ENCODE measurements at places on chromosomes 3 and 15.

DNA sequence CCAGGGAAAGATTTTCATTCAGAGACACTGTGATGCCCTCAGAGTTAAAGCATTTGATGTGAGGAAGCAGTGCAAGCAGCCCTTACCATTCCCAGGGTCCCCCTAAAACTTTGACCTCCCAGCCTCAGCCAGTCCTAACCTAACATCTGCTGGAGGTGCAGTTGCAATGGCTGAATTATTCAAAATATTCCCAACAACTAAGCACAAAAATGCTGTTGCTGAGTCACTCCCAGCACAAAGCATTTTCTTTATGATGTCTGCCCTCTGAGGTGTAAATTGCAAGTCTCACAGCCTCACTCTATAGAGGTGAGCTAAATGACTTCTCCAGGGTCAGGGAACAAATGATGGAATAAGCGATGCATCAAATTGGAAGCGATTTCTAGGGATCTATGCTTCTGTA, 6.4 kb upstream of the REC114 start:
- no peak for DNase-seq

DNA sequence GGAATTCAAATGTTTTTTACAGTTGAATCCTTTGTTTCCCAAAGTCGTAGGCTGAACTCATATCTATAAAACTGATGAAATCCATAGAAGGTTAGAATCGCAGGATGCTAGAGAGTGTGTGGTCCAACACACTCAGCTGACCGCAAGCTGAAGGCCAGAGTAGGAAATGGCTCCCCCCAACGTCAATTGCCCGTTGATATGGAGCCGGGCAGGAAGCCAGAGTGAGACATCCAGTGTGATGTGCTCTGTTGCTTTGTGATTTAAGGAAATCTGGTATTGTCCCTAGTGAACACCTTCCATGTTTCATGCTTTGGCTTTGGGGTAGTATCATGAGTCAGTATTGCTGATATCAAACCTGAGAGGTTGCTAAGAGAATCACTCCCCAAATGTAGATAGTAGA, 5.8 kb upstream of the MEX3B start:
- no peak for DNase-seq

GRCh38 chr3:160259589-160259988, 34.4 kb downstream of the C3orf80 start:
- no peak for DNase-seq

GRCh38 chr3:72675243-72675642, 173.0 kb downstream of the SHQ1 start:
- no peak for DNase-seq

DNA sequence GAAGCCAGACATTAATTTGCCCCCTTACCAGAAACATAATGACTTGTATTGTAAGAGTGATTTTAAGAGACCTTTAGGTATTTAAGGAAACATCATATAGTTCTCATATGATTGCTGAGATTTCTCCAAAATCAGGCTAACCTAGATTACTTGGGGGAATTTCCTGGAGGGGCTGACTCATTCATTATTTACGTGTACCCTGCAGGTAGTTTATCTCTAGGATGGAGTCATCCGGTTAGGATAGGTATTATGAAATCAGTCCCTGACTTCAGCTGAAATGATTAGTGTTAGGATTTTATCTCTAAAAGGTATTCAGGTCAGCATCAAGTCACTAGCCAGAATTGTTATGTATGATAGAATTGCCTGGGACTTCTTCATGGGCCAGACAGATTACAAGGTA, 97.5 kb downstream of the TCF12 start:
- DNase-seq, result no peak

DNA sequence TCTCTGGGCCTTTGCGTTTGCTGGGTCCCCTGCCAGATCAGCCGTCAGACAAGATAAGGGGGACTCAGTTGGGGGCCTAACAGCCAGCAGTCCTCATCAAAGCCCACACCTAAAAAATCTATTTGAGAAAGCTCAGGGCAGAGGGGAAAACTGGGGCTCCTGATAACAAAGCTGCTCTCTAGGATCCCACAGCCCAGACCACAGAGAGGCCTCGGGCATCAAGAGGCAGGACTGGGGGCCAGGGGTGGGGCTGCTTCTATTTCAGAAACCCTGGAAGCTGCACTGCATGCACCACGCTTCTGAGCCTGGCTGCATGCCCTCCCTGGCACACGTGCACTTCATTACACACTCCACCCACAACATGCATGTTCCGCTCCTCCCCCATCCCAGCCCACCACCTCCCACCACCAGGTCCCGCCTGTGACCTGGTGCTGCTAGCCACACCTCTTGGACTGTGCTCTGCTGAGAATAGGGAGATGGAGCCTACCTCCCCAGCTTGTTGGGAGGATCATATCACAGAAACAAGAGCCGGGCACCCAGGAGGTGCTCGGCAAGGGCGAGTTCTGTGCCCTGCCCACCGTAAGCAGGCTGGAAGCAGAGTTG, 26.6 kb downstream of the FBLN2 start:
- no peak for DNase-seq

DNA sequence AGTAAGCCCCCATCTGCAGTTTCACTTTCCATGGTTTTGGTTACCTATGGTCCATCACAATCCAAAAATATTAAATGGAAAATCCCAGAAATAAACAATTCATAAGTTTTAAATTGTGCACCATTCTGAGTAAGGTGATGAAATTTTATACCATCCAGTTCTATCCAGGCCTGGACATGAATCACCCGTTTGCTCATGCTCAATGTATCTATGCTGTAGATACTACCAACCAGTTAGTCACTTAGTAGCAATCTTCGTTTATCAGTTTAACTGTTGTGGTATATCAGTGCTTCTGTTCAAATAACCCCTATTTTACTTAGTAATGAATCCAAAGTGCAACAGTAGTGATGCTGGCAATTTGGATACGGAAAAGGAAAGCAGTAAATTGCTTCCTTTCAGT, 381.9 kb upstream of the AGTR1 start:
- DNase-seq, result no peak

- no peak for DNase-seq
These were observed 204.6 kb upstream of the IL12A start for GRCh38 chr3:159783780-159784742.

DNA sequence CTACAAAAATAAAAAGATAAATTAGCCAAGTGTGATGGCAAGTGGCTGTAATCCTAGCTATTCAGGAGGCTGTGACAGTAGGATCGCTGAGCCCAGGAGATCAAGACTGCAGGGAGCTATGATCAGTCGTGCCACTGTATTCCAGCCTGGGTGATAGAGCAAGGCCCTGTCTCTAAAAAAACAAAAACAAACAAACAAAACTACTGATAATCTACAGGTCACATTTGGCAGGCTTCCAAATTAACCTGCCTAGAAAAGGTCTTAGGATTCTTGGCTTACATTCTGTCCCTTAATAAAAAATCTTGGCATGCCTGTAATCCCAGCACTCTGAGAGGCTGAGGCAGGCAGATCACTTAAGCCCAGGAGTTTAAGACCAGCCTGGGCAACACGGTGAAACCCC, 33.4 kb upstream of the SETD2 start:
- DNase-seq, result no peak

DNA sequence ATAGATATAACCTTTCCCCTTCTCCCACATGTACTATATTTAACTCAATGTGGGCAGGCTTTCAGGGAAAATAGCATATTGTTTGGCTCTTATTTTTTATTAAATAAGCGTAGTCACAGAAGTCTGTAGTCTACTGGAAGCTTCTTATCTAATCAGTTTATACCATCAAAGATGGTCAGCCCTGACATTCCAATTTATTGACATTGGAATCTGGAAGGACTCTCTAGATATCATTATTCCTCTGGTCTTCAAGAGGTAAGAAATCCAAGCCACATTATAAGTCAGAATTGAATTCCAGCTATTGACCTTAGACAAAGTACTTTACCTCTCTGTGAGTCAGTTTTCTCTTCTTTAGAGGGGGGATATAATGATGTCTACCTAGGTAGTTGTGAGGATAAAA, 38.5 kb upstream of the SCAANT1 start:
- DNase-seq, result no peak

DNA sequence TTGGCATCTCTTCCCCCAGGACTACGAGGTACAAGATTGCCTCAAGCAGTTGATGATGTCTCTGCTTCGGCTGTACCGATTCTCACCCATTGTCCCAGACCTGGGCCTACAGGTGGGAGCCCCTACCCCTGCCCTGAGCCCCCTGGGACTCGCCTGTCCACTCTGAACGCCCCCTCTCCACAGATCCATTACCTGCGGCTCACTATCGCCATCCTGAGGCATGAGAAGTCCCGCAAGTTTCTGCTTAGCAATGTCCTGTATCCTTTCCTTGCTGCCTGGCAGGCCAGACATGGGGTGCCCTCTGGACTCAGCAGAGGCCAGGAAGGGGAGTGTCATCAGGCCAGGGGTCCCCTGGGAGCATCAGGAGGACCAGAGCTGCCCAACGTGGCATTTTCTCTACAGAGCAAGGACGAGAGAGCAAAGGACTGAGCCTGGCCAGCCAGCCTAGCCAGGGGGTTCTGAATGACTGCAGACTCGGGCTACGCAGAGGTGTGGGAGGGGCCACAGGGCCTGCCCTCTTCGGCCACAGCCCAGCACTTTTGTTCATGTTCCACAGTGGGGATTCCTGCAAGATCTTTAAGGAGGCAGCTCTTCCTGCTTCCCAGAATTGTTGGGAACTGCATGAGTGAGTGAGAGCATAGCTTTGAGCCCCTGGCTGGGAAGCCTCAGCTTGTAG, 11.2 kb downstream of the RNF123 start:
- no peak for DNase-seq

GRCh38 chr15:35496585-35496984, 49.4 kb downstream of the DPH6 start:
- no peak for DNase-seq

- DNase-seq, result no peak
These were observed 5.0 kb upstream of the PRRT3 start for GRCh38 chr3:9957214-9957613.

DNA sequence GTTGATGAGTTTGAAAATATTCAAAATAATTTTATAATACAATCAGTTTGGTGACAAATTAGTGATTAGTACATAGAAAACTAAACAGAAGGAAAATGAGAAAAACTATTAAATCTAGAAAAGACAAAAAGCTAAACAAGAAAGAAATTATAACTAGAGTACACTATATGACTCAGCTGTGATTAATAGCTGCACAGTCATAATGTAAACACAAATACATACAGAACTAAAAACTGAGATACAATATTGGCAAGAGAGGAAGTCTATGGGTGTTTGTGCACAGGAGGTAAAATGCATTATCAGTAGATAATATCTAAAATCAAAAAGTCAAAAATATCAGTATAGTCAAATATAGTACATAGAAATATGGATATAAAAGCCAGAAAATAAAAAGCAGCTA, 80.7 kb upstream of the PCSK6 start:
- DNase-seq, result no peak

DNA sequence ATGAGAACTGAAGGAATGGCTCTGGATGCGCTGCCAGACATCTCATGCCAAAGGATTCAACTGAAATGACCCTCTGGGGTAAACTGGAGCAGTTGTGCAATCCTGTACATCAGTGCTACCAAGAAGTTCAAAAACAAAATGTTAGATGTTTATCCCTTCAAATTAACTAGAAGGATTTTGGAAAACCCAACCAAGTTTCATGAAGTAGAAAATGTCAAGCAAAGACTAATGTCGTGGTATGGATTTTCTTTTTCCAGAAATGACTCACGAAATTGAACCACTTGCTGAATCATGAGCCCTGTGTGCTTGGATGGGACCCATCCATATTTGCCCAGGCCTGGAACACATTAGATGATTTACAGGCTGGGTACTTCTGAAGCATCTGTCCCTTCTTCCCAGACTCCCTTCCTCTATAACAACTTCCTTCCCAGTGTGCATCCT, 101.6 kb downstream of the LRTM1 start:
- DNase-seq, result no peak

DNA sequence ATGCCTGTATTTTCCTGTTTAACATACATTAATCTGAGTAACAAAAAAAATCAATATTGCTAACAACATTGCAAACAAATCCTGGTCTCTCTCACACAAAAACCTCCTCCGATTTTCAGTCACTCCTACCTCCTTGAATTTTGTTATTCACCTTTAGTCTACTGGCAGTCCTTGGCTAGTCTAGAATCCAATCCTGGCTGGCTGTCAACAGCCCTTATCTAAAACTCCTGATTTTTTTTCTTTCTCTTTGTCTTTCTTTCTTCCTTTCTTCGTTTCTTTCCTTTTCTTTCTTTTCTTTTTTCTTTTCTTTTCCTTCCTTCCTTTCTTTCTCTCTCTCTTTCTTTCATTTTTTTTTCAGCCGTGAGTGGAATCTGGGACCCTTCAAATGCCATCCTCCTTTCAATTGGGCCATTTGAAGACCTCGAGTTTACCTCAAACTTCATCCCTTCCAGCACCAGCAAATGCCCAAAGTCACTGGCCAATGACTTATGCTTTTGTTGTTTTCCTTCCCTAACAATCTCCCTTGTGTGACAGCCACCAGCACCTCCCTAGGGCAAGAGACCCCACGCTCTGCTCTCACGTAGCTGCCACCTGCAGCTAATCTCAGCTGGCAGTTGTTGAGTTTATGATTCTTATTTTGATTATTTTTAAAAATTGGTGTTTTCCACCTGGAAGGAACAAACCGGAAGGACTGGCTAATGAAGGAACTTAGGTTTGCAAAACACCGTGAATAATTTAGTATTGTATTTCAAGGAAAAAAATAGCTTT, 6.8 kb upstream of the ONECUT1 start:
- no peak for DNase-seq

DNA sequence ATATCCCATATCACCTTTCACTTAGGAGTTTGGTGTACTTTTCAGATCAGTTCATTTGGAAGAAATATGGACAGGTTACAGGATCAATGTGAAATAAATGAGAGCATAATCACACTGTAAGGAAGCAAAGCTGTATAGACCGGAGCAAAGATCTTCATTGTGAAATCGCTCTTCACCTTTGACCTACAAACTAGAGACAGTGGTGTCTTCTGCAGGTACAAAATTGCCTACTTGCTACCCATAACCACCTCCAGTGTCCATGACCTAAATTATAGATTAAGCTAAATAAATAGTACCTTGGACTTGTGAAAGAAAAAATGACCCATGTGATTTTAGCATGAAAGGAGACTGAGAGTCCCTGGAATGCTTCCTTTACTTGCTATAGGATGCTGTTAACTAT, 379.5 kb upstream of the SUCLG2 start:
- no peak for DNase-seq

GRCh38 chr3:135149707-135150681, 354.9 kb downstream of the EPHB1 start:
- DNase-seq, result no peak
